ENCODE measurements at places on chromosomes 2 and 18. TPM values are rescaled to one million over a fixed set of nuclear protein-coding genes. Genes with fewer than 3 reads are reported as not detected.

ACMSD gene
- total RNA-seq = not detected

TMEM198 gene
- 9.2 TPM for total RNA-seq

POLE4 gene
- 21.1 TPM for total RNA-seq

TM4SF20 gene
- not detected for total RNA-seq

NGEF gene
- total RNA-seq = 3.0 TPM

HRH4 gene
- not detected for total RNA-seq

GKN2 gene
- total RNA-seq = not detected

ABCG8 gene
- not detected for total RNA-seq

CDH7 gene
- total RNA-seq = not detected

EML6 gene
- total RNA-seq = not detected

ECEL1 gene
- total RNA-seq = not detected

SGO2 gene
- total RNA-seq = 9.1 TPM

DYNAP gene
- total RNA-seq = not detected

RAD51AP2 gene
- not detected for total RNA-seq

ACSL3 gene
- 180 TPM for total RNA-seq

RMDN2 gene
- total RNA-seq = 2.2 TPM

All from epithelial cell of alveolus of lung (primary cell).